ENCODE measurements at places on chromosomes 11 and 22. TPM values are rescaled to one million over a fixed set of nuclear protein-coding genes. Genes with fewer than 3 reads are reported as not detected.

Gene PES1
- total RNA-seq, result 52.2 TPM

Gene OR52A1
- total RNA-seq, result not detected

Gene NEFH
- total RNA-seq, result 0.44 TPM

Gene HEPACAM
- not detected for total RNA-seq

Gene USH1C
- not detected for total RNA-seq

Gene CDCA5
- 1.8 TPM for total RNA-seq

Gene SIRT3
- 21.2 TPM for total RNA-seq

Gene LRRC56
- 2.6 TPM for total RNA-seq

Gene TSPAN18
- total RNA-seq, result 7.8 TPM

Gene SMIM35
- total RNA-seq, result not detected

DNA sequence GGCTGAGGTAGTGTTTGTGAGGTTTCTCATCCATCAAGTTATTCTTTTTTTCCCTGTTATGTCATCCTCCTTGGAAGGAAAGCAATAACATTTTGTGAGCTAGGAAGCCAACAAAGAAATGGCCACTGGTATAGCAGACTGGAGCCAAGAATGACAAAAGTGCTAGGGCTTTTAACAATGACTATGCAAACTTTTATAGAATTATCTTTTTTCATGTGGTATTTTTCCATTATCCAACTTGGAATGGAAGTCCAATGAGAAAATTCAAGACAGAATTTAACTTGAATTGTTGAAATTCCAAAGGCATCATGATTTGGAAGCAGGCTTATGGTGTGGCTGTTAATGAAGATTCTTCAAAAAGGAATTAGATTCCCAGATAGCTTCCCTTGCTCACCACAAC is 216.4 kb upstream of the PDGFD start:
- H3K4me1 ChIP-seq, result no peaks in the 10 kb centered on the region
- DNase-seq, result no peak
- no peaks in the 10 kb centered on the region for H3K27me3 ChIP-seq
- H3K4me3 ChIP-seq, result no peak overlapping the region

- H3K27ac ChIP-seq, result no peak overlapping the region
- H3K27me3 ChIP-seq, result no peaks in the 10 kb centered on the region
- H3K36me3 ChIP-seq, result no peaks in the 10 kb centered on the region
- DNase-seq, result no peak
- H3K4me3 ChIP-seq, result no peak overlapping the region
Measured at GRCh38 chr11:44775985-44776446, 49.3 kb downstream of the TSPAN18 start.

- no peak for DNase-seq
- no peaks in the 10 kb centered on the region for H3K27me3 ChIP-seq
- H3K27ac ChIP-seq, result no peak overlapping the region
- H3K4me3 ChIP-seq, result no peak overlapping the region
- H3K4me1 ChIP-seq, result no peaks in the 10 kb centered on the region
- no peaks in the 10 kb centered on the region for H3K36me3 ChIP-seq
Measured at GRCh38 chr22:49566693-49567092, 261.0 kb downstream of the BRD1 start.

DNA sequence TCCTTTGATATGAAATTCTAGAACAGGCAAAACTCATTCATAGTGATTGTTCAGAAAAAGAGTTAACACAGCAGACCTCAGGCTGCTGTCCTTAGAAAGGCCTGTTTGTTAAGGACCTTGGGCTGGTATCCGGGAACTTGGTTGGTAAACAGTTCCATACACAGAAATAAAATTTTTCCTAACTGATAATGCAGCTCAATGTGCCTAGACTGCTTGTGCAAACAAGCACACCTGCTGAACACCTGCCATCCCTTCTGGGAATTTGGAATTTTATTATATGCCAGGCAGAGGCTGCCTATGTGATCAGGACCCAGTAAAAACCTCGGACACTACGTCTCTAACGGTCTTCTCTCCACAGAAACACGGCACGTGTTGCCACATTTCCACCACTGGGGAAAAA is 11.5 kb downstream of the THAP12 start:
- no peaks in the 10 kb centered on the region for H3K27me3 ChIP-seq
- no peak for DNase-seq
- H3K27ac ChIP-seq, result no peak overlapping the region
- H3K36me3 ChIP-seq, result no peaks in the 10 kb centered on the region

DNA sequence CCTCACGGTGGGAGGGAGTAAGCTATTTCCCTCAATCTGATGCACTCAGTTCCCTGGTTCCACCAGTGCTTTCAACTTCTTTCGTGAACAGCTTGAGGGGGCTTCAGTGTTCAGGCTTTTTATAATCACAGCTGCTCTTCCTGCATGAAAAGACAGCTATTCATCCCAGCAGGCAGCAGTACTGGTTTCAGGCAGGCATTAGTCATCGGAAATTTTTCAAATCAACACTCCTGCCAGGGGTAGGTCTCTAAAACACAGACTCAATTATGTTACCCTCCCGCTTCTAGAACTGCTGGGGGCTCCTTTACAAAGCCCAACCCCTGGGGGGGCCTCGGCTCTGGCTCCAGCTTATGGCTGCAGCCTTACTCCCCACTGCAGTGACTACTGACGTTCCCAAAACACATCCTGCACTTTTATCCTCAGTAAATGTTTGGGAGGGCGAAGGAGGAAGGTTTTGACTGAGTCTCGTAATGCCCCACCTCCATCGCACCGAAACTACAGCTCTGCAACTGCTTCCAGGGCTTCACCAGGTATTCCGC is 5.8 kb downstream of the POLDIP3 start:
- peaks cover 96% of the 10 kb centered on the region for H3K4me1 ChIP-seq
- no peak overlapping the region for H3K4me3 ChIP-seq
- H3K27me3 ChIP-seq, result no peaks in the 10 kb centered on the region
- no peaks in the 10 kb centered on the region for H3K36me3 ChIP-seq
- peak overlapping the region; percentile 50 for H3K27ac ChIP-seq

GRCh38 chr11:62553839-62554361 is 7.3 kb upstream of the AHNAK start:
- H3K36me3 ChIP-seq, result peaks cover 7% of the 10 kb centered on the region
- no peak for DNase-seq
- H3K27ac ChIP-seq, result peak overlapping the region; percentile 91
- no peaks in the 10 kb centered on the region for H3K27me3 ChIP-seq
- no peak overlapping the region for H3K4me3 ChIP-seq

DNA sequence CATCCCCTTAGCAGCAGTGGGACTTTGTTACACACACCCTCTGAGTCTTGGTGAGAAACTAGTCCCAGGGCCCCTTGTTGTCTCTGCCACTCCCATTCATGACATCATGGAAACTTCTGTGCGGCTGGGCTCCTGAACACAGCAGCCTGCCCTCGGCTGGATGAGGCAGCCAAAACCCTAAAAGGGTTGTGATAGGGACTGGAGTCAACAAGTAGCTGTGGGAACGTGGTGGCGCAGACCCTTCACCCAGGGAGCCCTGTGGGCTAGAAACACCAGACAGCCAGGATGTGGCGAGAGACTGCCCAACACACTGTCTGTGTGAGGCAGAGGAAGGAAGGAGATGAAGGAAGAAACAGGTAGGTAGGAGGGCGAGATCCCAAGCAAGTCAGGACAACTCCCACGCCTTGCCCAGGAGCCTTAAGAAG is 3.9 kb downstream of the CD3D start:
- no peaks in the 10 kb centered on the region for H3K4me1 ChIP-seq
- H3K36me3 ChIP-seq, result no peaks in the 10 kb centered on the region
- no peak overlapping the region for H3K27ac ChIP-seq
- H3K4me3 ChIP-seq, result no peak overlapping the region

- H3K27me3 ChIP-seq, result no peaks in the 10 kb centered on the region
- peak overlapping the region; percentile 45 for H3K4me3 ChIP-seq
- no peaks in the 10 kb centered on the region for H3K36me3 ChIP-seq
- H3K27ac ChIP-seq, result peak overlapping the region; percentile 71
- DNase-seq, result peak; percentile 71
Measured at GRCh38 chr11:63917692-63918506, 935 bp upstream of the RCOR2 start.

GRCh38 chr11:41040474-41040873 is 419.0 kb downstream of the LRRC4C start:
- H3K4me1 ChIP-seq, result no peaks in the 10 kb centered on the region
- no peak overlapping the region for H3K4me3 ChIP-seq
- H3K27ac ChIP-seq, result no peak overlapping the region

- peaks cover 7% of the 10 kb centered on the region for H3K27me3 ChIP-seq
- H3K27ac ChIP-seq, result no peak overlapping the region
- H3K4me1 ChIP-seq, result no peaks in the 10 kb centered on the region
- no peak overlapping the region for H3K4me3 ChIP-seq
- no peaks in the 10 kb centered on the region for H3K36me3 ChIP-seq
Measured at GRCh38 chr22:26665813-26666231, 8.4 kb downstream of the MIAT start.

GRCh38 chr11:7582338-7582985 is 68.7 kb downstream of the PPFIBP2 start:
- DNase-seq, result peak; percentile 85
- H3K36me3 ChIP-seq, result no peaks in the 10 kb centered on the region
- peak overlapping the region; percentile 97 for H3K27ac ChIP-seq

DNA sequence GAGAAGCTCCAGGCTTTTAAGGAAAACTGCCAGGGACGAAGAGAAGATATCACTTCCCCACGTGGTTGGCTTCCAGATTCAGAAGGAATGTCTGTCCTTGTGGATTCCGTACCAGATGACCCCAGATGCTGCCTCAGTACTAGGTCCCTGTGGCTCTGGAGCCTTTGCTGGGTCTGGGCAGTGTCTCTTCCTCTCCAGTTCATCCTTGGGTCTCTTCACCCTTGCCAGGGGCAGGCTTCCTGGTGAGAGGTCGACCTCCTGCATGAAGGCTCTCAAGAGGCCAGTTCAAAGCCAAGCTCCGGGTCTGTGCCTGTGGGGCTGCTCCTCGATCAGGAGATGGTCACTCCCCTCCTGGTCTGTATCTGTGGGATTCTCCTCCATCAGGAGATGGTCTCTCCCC is 74.7 kb upstream of the B3GAT1 start:
- no peak overlapping the region for H3K27ac ChIP-seq
- no peak overlapping the region for H3K4me3 ChIP-seq
- no peaks in the 10 kb centered on the region for H3K36me3 ChIP-seq
- no peak for DNase-seq

DNA sequence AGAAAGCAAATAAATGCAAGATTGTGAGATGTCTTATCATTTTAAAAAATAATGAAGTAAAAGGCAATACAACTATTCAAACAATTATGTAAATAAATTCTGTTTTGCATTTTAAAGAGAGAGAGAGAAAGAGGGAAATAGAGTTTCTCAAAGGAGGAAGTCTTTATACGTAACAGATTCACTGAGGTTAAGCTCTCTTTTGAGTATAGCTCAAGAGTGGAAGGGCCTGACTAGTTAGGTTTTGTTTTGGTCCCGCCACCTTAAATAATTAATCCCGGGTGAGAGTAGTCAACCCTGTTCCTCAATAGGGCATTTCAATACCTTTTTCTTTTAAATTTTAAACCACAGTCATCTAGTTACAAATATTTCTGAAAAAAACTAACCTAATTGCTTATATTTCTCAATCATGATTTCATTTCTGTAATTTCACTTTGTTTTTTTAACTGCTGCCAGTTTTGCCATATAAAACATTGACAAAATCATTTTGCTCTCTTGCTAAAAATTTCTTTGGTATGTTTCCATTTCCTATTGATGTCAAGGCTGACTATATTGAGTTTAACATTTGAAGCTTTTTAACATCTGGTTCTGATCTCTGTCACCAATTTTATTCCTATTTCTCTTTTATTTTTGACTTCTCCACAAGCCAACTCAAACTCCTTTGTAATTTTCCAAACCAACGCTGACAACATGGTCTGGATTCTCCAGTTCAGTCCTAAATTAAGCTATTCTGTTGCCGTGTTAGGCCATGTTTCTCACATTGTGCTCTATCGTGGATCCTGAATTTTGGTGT is 10.3 kb downstream of the OR10D3 start:
- H3K27me3 ChIP-seq, result no peaks in the 10 kb centered on the region
- no peak overlapping the region for H3K27ac ChIP-seq
- no peaks in the 10 kb centered on the region for H3K36me3 ChIP-seq
- H3K4me3 ChIP-seq, result no peak overlapping the region
- no peaks in the 10 kb centered on the region for H3K4me1 ChIP-seq

GRCh38 chr11:126993599-126993998 is 7.0 kb downstream of the KIRREL3 start:
- H3K27me3 ChIP-seq, result no peaks in the 10 kb centered on the region
- DNase-seq, result no peak
- no peaks in the 10 kb centered on the region for H3K36me3 ChIP-seq
- no peak overlapping the region for H3K4me3 ChIP-seq

GRCh38 chr11:86440305-86440716 is 65.6 kb downstream of the CCDC81 start:
- H3K27me3 ChIP-seq, result no peaks in the 10 kb centered on the region
- H3K4me3 ChIP-seq, result no peak overlapping the region
- H3K27ac ChIP-seq, result peak overlapping the region; percentile 56
- DNase-seq, result peak; percentile 62
- peaks cover 14% of the 10 kb centered on the region for H3K4me1 ChIP-seq

DNA sequence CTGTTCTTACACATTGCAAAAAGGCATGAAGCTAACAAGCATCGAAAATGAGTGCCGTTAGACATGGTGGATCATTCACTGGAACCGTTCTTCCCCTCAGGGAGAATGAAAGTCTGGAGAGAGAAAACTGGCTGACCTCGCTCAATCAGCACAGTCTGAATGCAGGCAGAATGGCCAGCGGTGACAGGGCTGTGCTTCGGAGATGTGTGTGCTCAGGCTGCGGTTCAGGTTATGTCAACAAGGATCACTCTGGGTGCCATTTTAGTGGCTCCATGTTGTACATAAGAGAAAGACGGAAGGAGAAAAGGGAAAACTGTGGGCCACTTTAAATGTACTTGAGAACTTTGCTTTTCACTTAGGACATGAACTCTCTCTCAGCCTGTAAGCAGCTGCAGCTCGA is 749.8 kb upstream of the ARHGAP42 start:
- DNase-seq, result no peak
- H3K27ac ChIP-seq, result no peak overlapping the region
- H3K4me1 ChIP-seq, result no peaks in the 10 kb centered on the region
- H3K36me3 ChIP-seq, result no peaks in the 10 kb centered on the region

DNA sequence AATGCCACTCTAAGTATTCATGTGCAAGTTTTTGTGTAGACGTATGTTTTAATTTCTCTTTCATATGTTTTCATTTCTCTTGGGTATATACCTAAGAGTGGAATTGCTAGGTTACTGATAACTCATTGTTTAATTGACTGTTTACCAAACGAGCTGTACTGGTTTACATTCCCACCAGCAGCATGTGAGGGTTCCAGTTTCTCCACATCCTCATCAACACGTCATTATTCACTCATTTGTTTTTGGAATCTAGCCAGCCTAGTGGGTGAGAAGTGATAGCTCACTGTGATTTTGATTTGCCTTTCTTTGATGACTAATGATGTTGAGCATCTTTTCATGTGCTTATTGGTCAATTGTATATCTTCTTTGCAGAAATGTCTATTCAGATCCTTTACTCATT is 4.0 kb downstream of the ANKRD13D start:
- peaks cover 15% of the 10 kb centered on the region for H3K4me1 ChIP-seq
- no peak for DNase-seq
- H3K27ac ChIP-seq, result no peak overlapping the region
- H3K27me3 ChIP-seq, result no peaks in the 10 kb centered on the region

DNA sequence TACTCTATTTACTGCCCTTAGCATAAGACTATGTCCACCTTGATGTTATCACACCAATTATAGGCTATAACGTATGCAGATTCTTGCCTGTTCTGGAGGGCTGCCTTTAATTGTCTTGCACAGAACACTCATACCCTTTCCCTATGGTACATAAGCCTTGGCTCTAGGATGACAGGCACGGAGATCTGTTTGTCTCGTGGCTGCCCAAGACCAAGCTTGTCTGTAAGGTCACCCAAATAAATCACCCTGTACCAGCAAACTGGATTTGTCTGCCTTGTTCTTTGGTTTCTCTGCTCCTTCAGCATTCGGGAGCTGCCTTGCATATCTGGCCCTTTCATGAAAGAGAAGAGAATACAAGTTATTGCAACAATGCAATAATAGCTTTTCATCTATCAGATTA is 7.5 kb upstream of the TSGA10IP start:
- no peaks in the 10 kb centered on the region for H3K27me3 ChIP-seq
- H3K27ac ChIP-seq, result no peak overlapping the region
- DNase-seq, result no peak

Measured in thyroid gland (tissue), 4 donors.